ENCODE measurements at places on chromosomes 6 and 20.

DNA sequence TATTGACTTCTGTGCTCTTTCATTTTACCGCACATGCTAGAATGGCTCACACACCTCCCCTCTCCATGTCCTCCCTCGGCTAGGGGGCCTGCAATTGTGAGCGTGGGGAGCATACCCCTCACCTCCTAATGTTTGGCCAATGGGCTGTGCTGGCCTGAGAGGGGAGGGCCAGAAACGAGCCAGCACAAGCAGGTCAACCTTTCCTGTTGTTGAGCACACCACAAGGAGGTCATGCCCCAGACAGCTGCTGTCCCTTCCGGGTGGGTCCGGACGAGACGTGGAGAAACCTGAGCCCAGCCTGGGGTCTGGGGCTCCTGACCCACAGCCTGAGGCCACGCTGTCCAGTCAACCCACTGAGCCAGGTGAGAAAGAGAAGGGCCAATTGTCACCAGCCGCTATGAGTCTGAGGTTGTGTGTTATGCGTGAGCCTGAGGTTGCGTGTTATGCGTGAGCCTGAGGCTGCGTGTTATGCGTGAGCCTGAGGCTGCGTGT lies 77.4 kb downstream of the TTLL2 start:
- DNase-seq = no peak

DNA sequence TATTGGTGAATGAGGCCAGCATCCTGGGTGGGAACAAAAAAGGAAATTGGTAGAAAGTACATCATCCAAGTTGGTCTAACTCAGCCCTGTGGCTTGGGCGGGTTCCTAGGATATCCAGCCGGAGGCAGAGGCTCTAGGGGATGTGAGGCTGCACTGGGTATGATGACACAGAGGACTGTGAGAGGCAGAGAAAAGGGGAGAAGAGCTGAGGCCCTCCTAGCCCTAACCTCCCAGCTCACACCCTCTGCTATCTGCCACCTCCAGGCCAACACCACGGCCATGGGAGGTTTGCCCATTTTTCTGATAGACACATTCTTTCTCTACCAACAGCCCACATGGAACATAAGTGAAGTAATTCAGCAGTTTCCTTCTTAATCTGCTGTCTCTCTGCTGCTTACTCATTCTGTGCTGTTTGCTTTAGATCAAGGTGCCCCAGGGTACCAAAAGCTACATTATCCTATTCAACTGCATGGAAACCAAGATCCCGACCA lies 284.4 kb downstream of the ESR1 start:
- no peak for DNase-seq

DNA sequence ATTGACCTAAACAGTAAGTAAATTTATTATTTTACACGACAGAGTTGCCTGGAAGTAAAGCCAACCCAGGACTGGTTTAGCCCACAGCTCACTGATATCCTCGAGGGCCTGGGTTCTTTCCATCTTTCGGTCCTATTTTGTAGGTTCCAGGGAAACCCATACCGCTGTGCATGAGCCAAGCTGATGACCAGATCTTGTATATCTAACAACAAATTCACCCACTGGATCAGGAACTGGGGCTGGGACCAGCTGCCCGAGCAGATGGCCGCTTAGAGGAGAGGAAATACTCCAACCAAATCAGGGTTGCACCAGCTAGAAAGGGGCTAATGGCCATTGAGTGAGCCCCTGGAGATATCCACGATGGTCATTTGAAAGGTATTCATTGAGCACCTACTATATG lies 139.2 kb downstream of the BACH2 start:
- DNase-seq = no peak

- no peak for DNase-seq
Observed at GRCh38 chr6:106620931-106621672, 8.2 kb downstream of the RTN4IP1 start.

DNA sequence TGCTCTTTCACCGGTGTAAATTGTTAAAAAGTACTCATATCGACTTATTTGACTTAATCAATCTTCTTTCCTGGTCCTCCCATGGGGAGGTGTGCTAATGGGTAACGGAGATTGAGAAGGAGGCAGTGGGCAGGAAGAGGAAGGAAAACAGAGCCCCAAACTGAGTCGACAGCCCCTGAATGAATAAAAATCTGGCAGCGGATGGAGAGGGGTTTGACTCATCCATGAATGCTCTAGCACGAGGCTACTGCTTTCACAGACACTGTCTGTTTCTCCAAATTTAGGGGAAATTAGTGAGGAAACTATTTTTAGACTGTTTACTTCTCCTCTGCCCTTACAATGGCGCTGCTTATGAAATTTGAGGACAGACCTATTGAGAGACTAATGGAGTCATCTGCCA lies 142.2 kb upstream of the ATXN1 start:
- no peak for DNase-seq

All from stimulated activated CD8-positive, alpha-beta memory T cell treated with anti-CD3 and anti-CD28 coated beads, Interleukin-15, amount 100 ng/mL, for 24 hours (primary cell).